ENCODE measurements at places on chromosomes 4 and X. TPM values are rescaled to one million over a fixed set of nuclear protein-coding genes. Genes with fewer than 3 reads are reported as not detected.

GRCh38 chrX:40651620-40652223 lies 4.4 kb upstream of the CXorf38 start:
- DNase-seq: peak; percentile 72
- no peaks in the 10 kb centered on the region for H3K27me3 ChIP-seq
- H3K4me3 ChIP-seq: no peak overlapping the region
- H3K27ac ChIP-seq: no peak overlapping the region

DNA sequence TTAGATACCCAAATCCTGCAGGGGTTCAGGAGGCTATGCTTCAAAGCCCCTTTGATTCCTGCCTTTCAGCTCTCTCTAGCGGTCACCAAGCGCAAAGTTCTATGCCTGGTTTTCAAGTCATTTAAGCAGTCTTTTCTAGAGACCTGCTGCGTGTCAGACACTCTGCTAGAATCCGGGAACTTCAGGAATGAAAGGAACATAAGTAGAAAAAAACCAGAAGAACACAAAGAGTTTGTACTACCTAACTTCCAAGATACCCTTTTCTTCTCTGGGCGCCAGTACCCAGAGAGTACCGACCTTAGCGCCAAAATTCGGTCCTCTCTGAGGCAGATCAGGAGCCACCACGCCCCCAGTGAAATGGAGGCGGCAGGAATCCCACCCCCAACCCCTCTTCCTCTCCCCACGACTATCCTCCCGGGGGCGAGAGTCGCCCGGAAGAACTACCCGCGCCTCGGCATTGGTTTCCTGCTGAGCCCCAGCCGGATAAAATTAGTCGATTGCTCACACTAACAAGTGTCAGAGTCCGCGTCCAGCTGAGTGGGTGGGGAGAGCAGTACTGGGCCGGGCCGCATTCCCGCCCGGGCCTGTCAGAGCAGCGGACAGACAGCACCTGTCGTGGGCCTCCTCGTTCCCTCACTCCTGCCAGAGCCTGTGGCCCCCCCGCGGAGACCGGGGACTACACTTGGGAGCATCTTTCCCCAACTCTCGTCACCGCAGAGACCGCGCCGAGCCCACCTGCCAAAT lies 78.8 kb downstream of the RLIM start:
- H3K4me3 ChIP-seq: peak overlapping the region; percentile 75
- peak overlapping the region; percentile 33 for H3K27ac ChIP-seq
- peak; percentile 37 for DNase-seq

DNA sequence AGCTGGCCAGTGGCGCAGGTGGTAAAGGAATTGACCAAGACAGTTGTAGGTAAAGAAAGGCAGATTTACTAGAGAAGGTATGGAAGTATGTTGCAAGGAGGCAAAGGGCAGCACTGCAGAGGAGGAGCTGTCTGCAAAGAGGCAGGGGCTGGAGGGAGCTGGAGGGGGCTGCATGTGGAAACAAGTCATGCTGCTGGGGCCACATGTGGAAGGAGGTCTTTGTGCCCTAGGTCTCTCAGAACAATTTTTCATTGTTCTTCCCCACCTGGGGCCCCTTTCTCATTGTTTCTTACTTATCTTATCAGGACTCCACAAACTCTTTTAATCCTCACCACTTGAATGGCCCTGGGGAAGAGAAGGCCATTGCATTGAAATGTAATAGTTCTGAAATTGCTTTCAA lies 144.8 kb upstream of the PLAC1 start:
- peak overlapping the region; percentile 94 for H3K27ac ChIP-seq
- no peak for DNase-seq
- no peak overlapping the region for H3K4me3 ChIP-seq
- H3K4me1 ChIP-seq: peaks cover 33% of the 10 kb centered on the region

- H3K27ac ChIP-seq: no peak overlapping the region
- no peak for DNase-seq
- no peak overlapping the region for H3K4me3 ChIP-seq
- H3K27me3 ChIP-seq: no peaks in the 10 kb centered on the region
Observed at GRCh38 chr4:142708231-142708630, 137.9 kb downstream of the INPP4B start.

GRCh38 chr4:74534121-74534520 lies 89.2 kb downstream of the AREG start:
- no peak overlapping the region for H3K4me3 ChIP-seq
- DNase-seq: no peak
- H3K4me1 ChIP-seq: no peaks in the 10 kb centered on the region
- H3K27me3 ChIP-seq: peaks cover 15% of the 10 kb centered on the region
- no peak overlapping the region for H3K27ac ChIP-seq
- no peaks in the 10 kb centered on the region for H3K36me3 ChIP-seq

DNA sequence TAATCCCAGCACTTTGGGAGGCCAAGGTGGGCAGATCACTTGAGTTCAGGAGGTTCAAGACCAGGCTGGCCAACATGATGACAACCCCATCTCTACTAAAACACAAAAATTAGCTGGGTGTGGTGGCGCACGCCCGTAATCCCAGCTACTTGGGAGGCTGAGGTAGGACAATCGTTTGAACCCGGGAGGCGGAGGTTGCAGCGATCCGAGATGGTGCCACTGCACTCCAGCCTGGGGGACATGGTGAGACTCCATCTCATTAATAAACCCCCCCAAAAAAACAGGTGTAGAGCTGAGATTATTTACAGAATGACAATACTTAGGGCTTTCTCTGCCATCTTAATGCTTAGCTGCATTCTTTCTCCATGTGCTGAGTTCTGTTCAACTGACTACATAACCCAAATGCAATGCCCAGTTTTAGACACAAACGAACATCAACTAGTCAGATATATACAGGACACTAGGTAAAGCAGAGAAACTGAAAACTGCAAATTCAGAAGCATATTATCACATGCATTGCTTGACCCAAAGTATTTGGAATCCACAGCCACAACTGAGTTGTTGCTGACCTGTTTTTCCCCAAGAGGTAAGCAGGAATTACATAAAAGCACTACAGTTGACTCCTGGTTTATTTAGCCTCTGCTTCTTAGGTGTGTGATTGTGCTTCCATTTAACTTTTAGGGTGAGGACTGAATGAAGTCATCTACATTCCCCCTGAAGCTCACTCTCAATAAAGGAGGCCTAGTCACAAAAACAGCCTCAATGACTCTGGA lies 12.1 kb downstream of the RBMX start:
- peaks cover 12% of the 10 kb centered on the region for H3K36me3 ChIP-seq
- no peak overlapping the region for H3K4me3 ChIP-seq
- no peak for DNase-seq
- H3K27ac ChIP-seq: peak overlapping the region; percentile 38
- peaks cover 50% of the 10 kb centered on the region for H3K4me1 ChIP-seq

GRCh38 chr4:34720571-34720970 lies 1523.7 kb downstream of the ARAP2 start:
- H3K36me3 ChIP-seq: peaks cover 1% of the 10 kb centered on the region
- no peak overlapping the region for H3K27ac ChIP-seq
- H3K4me3 ChIP-seq: no peak overlapping the region
- no peak for DNase-seq
- H3K4me1 ChIP-seq: no peaks in the 10 kb centered on the region

- no peak overlapping the region for H3K4me3 ChIP-seq
- peaks cover 8% of the 10 kb centered on the region for H3K27me3 ChIP-seq
- no peak overlapping the region for H3K27ac ChIP-seq
- no peak for DNase-seq
Observed at GRCh38 chr4:71635139-71635748, 148.6 kb downstream of the GC start.

GRCh38 chr4:189200353-189200752 lies 740.3 kb upstream of the FRG1 start:
- H3K4me1 ChIP-seq: peaks cover 6% of the 10 kb centered on the region
- H3K36me3 ChIP-seq: no peaks in the 10 kb centered on the region
- DNase-seq: no peak
- no peaks in the 10 kb centered on the region for H3K27me3 ChIP-seq
- no peak overlapping the region for H3K27ac ChIP-seq

DNA sequence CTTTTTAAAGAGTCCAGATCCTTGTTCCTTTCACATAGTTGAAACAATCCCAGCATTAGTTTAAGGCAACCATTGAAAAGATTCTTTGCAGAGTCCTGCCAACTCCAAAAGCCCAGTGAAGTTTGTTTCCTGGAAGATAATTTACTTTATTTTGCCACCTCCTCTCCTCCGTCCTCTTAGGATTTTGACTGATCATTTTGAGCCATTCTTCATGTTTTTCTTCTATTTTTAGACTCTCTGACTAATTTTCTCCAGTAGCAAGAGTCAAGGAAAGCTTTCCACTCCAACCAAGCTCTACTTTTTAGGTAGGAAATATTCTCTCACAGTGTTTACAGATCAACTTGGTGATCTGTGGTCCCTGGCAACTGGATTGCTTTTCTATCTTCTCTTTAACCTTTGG lies 10.3 kb downstream of the NCBP2L start:
- peaks cover 17% of the 10 kb centered on the region for H3K27me3 ChIP-seq
- no peak for DNase-seq
- H3K4me1 ChIP-seq: no peaks in the 10 kb centered on the region
- no peak overlapping the region for H3K27ac ChIP-seq
- H3K36me3 ChIP-seq: no peaks in the 10 kb centered on the region

DNA sequence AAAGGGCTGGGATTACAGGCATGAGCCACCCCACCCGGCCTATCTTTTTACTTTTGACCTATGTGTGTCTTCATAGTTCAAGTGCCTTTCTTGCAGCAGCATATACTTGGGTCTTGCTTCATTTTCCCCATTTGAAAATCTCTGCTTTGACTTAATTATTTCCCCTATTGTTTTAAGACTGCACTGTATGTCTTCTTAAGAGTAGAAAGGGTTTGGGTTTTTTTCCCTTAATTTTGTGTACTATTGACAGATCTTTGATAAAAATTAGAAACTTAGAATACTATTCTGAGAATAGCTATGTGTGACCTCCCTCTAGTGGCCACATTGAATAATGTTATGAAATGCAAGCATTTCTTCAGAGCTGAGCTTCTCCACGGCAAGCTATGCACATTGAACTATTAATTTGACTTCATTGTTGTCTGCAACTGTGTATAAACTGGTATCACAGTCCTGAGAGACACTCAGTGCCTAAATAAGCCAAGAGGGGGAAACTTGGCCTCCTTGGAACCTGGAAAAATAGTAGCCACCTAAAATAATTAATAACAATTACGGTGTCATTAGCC lies 8.7 kb upstream of the SLC25A4 start:
- no peak overlapping the region for H3K4me3 ChIP-seq
- no peak for DNase-seq
- no peaks in the 10 kb centered on the region for H3K4me1 ChIP-seq

The PABPC4L gene
- not detected for total RNA-seq

The GAGE2A gene
- not detected for total RNA-seq

The ARR3 gene
- total RNA-seq: not detected
